ENCODE measurements at places on chromosomes 6 and 20. TPM values are rescaled to one million over a fixed set of nuclear protein-coding genes. Genes with fewer than 3 reads are reported as not detected.

The C20orf204 gene
- total RNA-seq, result 4.3 TPM

The ARMC2 gene
- 1.9 TPM for total RNA-seq

The BPIFB2 gene
- not detected for total RNA-seq

The CRISP2 gene
- total RNA-seq, result not detected

The SLC44A4 gene
- total RNA-seq, result 0.18 TPM

The SLC35F1 gene
- total RNA-seq, result not detected

The GID8 gene
- 50.5 TPM for total RNA-seq

The C6orf58 gene
- total RNA-seq, result not detected

The MTFR2 gene
- 18.4 TPM for total RNA-seq

The BPIFB6 gene
- not detected for total RNA-seq

The NOX3 gene
- total RNA-seq, result not detected

The DACT2 gene
- total RNA-seq, result 0.80 TPM

The TENT5A gene
- total RNA-seq, result 0.53 TPM

The PTGIS gene
- 31.0 TPM for total RNA-seq

The MLN gene
- not detected for total RNA-seq

The TNNC2 gene
- total RNA-seq, result 0.28 TPM

The RSPH3 gene
- total RNA-seq, result 4.9 TPM

Measured in activated T-helper 2 cell treated with anti-CD3 and anti-CD28 coated beads, Interferon-gamma antibody, Interleukin-2, Interleukin-4, amounts not matched to agents 10 μg/mL and 5 μg/mL and 100 μg/mL, durations not matched to agents 14 hours and 24 hours and 36 hours (primary cell).